ENCODE measurements at places on chromosomes 4 and X.

- DNase-seq: no peak
These were observed 225.3 kb downstream of the STK32B start for GRCh38 chr4:5276475-5277075.

DNA sequence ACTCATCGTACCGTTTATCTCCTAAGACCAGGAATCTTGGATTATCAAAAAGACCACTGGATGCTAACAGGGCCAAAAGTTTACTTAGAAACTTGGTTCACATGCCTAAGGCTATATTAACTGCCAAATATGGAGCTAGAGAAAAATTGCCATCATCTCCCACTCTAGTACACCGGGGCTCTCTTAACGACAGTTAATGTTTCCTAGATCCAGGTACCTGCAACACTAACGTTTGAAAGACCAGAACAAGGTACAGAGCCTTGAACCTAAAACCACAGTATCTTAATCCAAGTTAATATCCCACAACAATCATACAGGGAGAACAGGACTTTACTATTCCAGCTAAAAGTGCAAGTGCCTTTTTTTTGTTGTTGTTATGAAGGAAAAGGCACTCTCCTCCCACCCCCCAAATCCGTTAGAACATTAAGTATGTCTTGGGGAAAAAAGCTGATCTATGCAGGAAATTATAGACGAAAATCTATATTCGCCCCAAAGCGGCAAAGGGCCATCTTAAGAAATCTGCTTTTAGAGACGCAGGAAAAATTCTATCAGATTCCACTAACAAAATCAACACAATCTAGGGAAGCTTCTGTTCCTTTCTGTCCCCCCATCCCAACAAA is 1.3 kb downstream of the G3BP2 start:
- no peak for DNase-seq

- no peak for DNase-seq
These were observed 88.5 kb downstream of the FAM193A start for GRCh38 chr4:2624782-2625530.

GRCh38 chr4:65559270-65559669 is 111.0 kb downstream of the EPHA5 start:
- DNase-seq: no peak

GRCh38 chrX:69127466-69127865 is 37.8 kb downstream of the PJA1 start:
- DNase-seq: no peak

DNA sequence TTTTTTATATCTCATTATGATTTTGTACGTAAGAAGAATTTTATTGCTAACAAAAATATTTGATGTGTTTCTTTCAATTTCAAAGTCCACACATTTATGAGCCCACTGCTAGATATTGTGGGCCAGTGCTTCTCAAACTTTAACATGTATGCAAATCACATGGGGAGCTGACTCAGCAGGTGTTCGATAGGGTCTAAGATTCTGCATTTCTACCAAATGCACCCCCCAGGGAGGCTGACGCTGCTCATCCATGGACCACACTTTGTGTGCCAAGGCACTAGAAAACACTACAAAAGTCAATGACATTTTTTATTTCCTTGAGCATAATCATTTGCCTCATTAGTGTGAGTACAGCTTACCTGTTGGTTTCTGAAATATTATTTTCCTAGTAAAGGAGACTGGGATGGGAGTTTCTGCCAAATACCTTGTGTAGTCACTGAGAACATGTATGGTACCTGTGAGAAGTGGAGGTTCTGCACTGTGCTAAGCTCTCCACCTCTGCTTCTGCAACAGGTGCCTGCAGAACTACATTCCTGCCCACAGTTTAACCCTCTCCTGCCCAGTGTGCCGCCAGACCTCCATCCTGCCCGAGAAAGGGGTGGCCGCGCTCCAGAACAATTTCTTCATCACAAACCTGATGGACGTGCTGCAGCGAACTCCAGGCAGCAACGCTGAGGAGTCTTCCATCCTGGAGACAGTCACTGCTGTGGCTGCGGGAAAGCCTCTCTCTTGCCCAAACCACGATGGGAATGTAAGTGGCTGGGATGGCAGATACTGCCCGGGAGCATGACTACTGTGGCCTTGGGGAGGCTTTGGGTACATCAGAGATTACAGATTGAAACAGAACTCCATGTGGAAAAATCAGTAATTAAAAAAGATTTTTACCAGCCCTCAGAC is 68.9 kb upstream of the MND1 start:
- no peak for DNase-seq

DNA sequence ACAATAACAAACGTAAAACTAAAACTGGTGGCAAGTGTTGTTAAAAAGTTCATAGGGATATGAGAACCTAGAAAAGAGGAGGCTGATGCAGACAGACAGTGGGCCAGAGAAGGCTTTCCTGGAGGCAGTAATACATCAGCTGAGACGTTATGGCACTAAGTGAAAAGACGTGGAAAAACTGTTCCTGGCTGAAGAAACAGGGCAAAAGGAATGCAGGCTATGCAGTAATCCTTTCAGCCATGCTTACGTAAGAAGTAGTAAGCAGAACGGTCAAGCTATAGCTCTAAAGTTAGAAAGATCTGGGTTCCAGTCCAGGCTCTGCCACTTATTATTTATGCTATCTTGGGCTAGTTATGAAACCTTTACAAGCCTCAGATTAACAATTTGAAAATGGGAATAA is 6.4 kb downstream of the LAMTOR3 start:
- no peak for DNase-seq

GRCh38 chrX:101595739-101596419 is 21.9 kb downstream of the ARMCX6 start:
- DNase-seq: peak; percentile 44

DNA sequence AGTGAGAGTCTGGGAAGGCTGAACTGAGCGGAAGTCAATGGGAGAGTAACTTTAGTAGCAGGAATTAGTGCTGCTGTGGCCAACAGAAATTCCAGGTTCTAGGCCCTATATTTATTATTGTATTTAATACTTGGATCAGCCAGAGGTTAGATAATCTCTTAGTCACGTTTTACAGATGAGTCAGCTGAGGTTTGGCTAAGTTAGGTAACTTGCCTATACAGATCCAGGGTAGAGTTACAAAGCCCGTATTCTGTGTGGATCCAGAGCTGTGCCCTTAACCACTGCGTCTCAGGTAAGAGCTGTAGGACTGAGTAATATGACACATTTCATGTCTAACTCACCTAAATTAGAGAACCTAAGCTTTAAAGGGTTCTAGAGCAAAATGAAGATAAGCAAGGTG is 20.5 kb downstream of the PSMD10 start:
- no peak for DNase-seq

DNA sequence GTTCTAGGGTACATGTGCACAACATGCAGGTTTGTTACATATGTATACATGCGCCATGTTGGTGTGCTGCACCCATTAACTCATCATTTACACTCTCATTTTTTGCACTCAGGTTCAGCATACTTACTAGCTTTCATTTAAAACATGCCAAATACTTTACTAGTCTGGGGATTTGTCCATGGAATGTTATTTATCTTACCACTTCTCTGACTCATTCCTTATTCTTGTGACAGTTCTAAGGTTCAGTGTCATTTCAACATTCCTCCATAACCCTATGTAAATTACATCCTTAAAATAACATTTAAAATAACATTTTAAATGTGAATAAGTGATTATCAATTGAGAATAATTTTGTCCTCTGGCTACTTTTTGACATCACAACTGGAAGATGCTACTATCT is 19.5 kb upstream of the SYTL5 start:
- no peak for DNase-seq

DNA sequence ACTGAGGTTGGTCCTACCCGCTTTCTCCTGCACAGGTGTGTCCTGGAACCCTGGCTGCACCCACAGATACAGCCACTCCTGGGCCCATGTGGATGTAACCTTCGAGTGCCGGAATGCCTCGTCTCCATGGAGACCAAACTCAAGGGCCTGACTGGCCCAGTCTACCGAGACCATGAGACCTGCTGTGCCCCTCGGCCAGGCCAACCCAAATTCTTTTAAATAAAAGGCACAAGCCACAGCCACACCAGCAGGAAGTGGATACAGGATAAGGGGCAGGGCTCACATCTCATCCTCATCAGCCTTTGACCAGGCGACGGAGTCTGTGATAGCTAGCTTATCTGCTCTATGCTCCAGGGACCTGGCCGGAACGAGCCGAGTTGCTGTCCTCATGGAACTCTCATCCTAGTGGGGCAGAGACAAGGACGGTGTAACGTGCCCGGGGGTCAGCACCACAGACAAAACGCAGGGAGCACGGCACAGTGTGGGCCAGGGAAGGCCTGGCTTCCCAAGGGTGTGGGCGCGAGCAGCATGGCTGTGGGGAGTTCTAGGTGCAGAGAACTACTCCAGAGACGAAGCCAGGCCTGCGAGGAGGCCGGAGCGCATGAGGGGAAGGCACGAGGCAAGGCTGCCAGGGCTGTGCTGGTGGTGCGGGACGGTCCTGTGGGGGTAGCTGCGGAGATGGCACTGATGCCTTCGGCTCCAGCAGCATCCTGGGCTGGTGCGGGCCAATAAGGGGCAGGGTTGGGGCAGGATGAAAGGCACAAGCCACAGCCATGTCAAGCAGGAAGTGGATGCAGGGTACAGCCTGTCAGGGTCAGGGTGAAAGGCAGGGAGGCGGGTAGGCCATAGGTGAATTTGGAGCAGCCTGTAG is 22.7 kb downstream of the NOP14 start:
- no peak for DNase-seq

DNA sequence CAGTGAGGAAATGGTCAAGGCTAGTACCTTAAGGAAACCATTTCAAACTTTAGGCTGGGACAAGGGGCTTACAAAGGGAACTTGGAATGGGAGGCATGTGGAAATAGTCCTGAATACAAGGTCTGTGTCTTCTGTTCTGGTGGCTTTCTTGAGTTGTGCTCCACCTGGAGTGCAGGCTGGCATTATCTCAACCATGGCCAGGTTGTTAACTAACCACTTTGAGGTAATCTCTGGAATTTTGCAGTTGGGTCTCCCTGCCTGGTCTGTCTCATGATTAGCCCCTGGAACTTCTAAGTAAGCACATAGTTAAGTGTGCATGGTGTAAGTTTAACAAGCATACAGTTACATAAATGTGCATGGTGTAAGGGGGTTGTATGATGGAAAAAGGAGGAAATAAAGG is 77.5 kb downstream of the PCDH18 start:
- DNase-seq: no peak

Data from GM06990 (cell line).